ENCODE measurements at places on chromosomes 1 and 21.

DNA sequence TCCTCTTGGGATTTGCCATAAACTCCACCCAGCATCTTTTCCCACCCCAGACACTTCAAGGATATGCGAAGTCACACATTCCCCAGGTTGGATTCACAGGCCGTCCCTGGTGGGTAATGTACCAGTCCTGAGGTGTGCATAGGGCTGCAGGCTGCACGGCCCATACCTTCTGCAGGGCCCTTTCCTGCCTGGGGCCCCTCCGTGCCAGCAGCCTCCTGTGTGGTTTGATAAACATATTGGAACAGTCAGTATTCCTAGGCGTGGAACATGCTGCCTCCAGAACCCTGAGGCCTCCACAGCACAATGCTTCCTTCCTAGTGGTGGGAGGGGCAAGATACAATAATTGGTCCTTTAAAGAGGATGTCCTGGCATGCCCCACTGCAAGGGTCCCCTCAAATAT is 26.6 kb downstream of the IL10RB start:
- DNase-seq, result no peak

- DNase-seq, result no peak
Observed at GRCh38 chr1:45669379-45669778, 17.0 kb downstream of the GPBP1L1 start.

DNA sequence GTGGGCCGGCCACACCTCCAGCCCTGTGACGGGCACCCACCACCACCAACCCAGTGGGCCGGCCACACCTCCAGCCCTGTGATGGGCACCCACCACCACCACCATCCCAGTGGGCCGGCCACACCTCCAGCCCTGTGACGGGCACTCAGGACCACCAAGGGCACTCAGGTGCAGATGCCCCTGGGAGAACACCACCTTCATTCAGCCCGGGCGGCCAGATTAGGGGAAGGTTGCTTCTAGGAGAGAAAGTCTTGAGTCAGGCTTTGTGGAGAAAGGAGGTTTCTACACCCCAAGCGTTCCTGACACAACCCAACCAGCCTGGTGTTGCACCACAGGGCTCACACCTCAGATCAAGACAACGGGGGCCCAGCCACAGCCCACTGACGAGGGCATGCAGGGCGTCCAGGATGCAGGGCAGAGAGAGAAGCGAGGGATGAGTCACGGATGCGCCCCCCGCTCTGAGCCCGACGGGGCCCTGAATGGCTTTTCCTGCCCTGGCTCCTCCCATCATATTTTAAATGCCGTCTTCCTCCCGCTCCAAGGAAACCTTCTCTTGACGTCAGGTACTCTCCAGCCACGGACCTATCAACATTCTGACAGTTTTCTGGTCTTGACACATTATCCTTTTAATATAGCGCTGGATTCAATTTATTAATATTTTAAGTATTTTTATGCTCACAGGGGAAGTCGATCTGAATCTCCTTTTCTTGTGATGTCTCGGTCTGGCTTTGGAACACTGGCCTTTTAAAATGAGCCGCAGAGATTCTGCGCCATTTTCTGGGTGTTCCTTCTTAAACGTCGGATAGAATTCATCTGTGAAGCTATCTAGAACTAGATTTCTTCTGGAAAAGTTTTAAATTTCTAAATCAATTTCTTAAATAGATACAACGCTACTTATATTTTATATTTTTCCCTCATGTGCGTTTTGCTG is 631 bp upstream of the SPATC1L start:
- peak; percentile 70 for DNase-seq

- no peak for DNase-seq
Observed at GRCh38 chr21:26965040-26965906, 1.6 kb downstream of the ADAMTS5 start.

DNA sequence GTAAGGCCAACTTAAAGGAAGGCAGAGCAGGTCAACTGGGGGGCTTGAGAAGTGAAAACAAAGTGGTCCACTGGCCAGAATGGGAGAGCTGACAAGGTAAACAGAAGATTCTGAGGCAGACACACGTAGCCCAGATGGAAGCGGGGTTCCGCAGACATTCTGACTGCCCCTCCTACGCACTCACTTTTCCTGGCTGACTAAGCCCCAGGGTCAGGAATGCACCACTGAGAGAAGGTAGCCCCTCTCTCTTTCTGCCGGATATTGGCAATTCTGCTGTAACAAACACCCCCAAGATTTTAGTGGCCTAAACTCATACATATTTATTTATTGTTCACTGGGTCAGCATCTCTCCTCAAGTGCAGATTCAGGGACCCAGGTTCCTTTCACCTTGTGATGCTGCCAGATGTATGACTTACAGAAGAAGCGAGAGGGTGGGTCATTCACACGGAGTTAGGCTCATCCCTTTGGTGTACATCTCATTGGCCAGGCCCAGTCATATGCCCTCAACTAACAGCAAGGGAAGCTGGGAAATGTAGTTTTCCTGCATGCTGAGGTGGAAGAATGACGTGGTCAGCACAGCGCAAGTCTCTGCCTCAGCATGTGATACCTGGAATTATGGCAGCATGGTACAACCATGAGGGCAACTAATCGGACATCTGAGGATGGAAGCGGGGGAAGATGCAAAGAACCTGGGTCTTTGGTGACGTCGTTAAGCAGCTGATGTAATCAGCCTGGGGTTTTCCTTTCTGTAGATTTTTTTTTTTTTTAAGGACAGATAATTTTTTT is 43.4 kb upstream of the MRPS6 start:
- no peak for DNase-seq

GRCh38 chr1:67517046-67517445 is 86.8 kb upstream of the SERBP1 start:
- no peak for DNase-seq

- DNase-seq, result no peak
Observed at GRCh38 chr1:28457678-28458077, 48.2 kb upstream of the RCC1 start.

DNA sequence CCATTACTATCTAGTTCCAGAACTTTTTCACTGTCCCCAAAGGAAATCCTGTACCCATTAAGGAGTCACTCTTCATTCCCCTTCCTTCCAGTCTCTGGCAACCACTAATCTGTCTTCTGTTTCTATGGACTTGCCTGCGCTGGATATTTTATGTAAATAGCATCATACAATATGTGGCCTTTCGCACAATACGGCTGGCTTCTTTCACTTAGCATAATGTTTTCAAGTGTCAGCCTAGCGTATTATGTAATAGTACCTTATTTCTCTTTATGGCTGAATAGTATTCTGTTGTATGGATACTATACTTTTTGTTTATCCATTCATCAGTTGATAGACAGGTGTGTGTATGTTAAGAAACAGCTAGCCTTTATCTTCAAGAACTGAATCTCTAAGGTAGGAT is 14.3 kb downstream of the ATF3 start:
- no peak for DNase-seq

GRCh38 chr1:96075704-96076455 is 645.7 kb upstream of the PTBP2 start:
- no peak for DNase-seq

GRCh38 chr1:23984417-23985186 is 4.5 kb upstream of the SRSF10 start:
- no peak for DNase-seq

DNA sequence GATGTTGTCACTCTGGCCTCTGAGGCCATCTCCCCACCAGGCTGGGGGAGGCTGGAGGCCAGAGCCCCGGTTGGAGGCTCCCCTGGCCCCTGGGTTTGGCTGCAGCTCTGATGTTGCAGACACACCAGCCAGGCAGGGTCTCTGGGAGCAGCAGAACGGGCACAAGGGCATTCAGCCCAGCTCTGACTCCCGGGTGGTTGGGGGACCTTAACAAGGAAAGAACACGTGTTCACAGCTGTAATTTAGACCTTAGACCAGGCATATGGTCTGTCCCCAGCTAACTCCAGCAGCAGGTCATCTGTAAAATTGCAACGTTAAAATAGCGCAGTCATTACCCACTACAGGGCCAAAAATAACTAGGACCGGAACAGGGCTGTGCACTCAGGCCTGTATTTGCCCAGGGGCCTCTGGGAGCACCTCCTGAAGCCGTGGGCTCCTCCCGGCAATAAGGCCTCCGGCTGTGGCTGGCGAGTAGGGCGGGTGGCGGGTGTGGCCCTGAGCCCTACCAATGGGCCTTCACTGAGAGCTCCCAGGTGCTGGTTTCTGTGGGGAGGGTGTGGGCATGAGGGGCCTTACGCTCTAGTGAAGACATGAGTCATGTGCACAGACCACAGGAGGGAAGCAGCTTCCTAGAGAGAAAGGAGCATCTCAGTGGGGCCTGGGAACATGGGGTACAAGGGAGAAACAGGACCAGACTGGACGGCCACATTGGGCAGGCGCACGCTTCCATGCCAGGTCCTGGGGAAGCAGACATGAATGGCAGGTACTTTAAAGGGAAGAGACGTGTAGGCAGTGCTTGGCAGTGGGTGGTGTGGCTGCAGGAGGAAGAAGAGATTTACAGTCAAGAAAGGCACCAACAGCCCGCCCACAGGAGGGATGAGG is 6.1 kb downstream of the LDLRAP1 start:
- no peak for DNase-seq

- DNase-seq, result no peak
Observed at GRCh38 chr1:9481048-9481447, 58.2 kb upstream of the SLC25A33 start.

DNA sequence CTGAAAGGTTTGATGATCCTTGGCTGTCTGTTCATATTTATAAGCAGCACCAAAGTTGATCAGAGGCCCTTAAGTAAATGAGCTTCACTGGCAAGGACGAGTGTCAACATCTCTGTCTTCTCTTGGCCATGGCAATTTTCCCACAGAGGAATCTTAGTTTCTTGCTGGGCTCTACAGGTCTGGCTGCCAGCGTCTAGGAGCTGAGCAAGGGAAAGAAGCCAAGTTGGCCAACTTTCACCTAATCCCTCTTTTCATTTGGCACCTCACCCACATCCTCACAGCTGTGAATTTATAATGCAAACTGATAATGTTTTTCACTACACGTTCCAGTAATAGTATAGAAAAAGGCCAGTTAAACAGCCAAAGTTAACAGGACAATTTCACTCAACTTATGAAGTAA is 99.0 kb upstream of the LBR start:
- no peak for DNase-seq

- DNase-seq, result no peak
Observed at GRCh38 chr1:171896936-171897703, 55.8 kb downstream of the DNM3 start.

- DNase-seq, result no peak
Observed at GRCh38 chr1:232894436-232894835, 56.0 kb upstream of the NTPCR start.

DNA sequence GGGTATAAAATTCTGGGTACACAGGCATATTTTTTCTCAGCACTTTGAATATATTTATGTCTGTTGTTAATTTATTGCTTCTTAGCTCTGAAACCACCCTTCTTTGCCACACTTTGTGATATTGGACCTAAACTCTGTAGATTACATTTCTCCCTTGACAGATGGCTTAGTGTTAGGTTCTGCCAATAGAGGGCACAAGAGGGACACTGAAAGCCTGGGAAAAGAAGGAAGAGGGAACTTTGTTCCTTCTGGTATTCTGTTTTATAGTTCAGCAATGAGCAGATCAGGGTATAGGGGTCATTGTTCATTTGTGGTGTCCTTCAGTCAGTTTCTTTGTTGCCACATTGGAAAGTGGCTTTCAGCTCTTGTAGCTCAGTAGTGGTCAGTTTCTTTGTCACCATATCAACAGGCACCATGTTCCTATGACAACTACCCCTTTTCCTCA is 423.5 kb upstream of the PROX1 start:
- DNase-seq, result no peak

DNA sequence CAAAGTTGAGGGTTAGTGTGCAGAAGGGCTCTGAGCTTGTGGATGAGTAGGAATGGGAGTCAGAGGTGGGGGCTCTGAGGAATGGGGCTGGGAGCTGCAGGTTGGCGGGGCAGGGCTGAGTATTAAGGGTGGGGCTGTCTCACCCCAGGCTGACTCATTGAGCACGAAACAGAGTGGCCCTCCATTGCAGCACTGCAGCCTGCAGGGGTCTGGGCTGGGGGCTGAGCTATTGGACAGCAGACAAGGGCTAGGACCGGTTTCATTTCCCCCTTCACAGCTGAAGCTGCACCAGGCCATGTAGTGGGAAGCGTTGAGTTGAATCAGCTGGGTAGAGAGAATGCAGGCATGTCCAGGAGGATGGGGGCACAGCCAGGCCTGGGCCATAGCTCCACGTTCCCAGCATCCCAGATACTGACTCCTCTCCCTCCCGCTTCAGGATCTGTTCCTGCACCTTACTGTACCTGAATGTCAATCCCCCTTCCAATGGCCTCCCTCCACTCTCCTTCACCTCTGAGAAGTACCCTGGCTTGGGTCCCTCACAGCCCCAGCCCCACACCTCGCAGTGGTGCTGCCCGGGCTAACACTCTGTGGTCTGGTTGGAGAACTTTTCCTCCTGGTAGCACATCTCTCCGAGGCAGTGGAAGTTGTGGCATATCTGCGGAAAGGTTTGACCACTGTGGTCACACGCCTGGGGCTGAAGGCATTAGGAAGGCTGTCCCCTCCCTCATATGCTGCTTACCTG is 4.4 kb upstream of the INPP5B start:
- DNase-seq, result no peak

DNA sequence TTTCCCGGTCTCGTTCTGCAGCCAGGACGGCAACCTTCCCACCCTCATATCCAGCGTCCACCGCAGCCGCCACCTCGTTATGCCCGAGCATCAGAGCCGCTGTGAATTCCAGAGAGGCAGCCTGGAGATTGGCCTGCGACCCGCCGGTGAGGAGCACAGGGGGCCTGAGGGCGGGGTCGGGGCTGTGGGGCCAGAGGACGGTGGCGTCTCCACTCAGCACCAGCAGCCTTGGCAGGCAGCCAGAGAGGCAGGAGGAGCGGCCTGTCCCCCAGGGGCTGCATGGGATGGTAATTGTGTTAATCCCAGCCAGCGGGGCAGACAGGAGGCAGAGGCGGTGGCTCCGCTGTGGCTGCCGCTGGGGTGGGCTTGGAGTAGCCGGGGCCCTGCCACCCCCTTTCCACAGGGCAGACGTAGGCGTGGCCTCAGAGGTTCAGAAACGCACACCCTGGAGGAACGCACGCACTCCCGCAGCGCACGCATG is 12.1 kb downstream of the SAMD11 start:
- no peak for DNase-seq

DNA sequence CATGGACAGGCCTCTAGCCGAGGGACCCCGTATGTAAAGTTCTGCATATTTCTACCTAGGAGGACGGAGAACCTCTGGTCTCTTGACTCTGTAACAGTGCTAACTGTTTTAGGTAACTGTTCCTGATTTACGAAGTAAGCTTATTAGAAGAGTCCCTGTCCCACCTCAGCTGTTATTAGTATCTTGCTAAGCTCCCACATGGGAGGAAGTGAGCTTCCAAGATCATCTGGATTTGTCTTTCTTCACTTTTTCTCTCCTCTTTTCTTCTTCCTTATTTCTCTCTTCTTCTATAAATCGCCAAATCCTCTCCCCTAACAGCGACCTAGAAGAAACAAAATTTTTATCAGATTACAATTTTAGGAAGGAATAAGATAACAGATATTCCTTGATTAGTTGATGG is 4.4 kb downstream of the CD53 start:
- no peak for DNase-seq

- no peak for DNase-seq
Observed at GRCh38 chr1:21331752-21332478, 41.7 kb upstream of the ECE1 start.

DNA sequence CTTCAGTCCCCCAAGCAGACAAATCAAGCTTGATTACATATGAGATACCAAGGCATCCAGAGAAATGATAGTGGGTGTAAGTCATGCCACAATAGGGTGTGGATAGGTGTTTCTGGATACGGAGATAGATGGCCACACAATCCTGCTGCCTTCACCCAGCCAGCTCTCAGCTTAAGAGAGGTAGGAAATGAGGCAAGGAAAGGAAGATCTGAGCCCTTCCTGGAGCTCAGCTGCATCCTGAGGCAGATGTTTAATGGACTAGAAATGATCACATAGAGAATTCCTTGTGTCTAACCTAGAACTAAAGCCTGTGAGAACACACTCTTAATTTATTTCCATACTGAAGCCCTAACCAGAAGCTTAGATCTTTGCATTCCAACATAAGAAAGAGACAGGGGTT is 210.3 kb downstream of the ST6GALNAC3 start:
- no peak for DNase-seq
